ENCODE measurements at places on chromosomes 2 and 18.

DNA sequence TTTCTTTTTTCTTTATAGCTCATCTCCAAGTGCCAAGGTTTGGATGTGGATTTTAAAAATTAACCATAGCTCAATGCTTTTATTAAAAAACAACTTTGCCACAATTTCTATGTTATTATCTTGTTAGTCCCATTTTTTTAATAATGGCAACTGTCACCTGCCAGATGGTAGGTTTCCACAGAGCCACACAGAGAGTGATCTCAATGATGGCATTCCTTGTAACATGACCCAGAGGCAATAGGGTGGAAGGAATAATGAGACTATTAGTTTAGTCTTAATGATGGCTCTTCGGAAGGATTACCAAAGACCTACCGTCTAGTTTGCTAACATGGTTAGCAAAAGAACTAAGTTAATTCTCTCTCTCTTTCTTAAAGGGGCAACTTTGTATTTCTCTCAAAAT lies 64.0 kb downstream of the REL start:
- DNase-seq = no peak

GRCh38 chr2:27808418-27808817 lies 36.9 kb downstream of the MRPL33 start:
- DNase-seq = no peak

DNA sequence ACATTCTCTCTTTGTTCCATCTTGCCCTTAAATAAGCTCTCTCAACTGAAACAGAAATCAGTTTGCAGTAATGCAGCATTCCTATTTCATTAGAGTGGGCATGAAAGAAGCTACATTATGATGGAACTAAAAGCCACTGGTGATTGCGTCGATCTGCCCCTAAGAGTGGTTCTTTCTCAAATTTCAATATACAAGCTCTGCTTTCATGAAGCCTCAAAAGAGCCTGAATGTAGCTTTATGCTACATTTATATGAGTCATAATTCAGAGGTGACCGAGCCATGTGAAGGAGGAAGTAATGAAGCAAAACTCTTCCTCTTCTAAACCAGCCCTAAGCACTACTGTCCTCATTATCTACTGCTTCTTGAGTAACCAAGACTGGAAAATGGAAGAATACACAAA lies 64.8 kb upstream of the CYTIP start:
- no peak for DNase-seq

DNA sequence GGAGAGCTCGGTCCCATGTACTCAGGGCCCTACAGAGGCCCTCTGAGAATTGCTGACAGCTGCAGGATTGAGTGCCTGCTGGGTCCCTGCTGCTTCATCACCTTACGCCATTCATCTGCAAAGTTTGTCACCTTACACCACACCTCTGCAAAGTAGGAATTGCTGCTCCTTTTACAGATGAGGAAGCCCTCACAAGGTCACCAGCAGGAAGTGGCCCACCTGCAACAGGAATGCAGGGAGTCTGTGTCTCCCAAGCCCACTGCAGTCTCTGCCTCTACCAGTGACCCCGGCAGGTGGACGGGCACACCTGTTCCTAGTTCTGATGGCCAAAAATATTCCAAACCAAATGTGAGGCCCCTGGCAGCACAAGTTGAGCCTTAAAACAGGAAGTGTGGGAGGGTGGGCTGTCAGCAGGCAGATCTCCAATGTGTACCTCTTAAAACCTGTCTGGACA lies 441.4 kb downstream of the NBAS start:
- DNase-seq = no peak

GRCh38 chr18:45835057-45835636 lies 9.7 kb downstream of the SIGLEC15 start:
- DNase-seq = no peak

DNA sequence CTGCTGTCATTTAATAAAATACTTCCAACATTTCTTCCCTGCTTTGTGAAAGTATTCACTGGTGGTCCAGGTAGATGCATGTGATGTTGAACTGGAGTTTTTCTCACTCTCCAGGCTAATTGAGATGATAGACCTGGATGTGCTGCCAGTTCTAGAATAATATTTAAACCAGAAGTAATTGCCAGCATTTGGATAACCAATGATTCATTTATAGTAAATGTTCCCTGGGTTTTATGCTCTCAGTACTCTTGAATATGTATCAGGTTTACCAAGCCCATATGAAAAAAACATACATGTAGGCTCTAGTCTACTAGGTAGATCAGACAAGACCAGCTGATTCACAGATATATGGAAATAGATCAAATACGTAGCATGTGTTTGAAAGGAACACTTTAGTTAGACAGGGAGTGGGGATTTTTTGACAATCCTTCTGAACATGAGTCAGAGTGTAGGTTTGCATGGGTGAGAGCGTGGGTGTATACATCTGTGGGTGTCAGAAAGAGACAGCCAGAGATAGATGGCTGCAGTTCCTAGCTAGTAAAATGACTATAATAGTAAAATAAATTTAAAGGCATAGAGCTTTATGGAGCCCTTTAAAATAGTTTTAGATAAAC lies 115.1 kb downstream of the NAB1 start:
- DNase-seq = no peak

All from AG09319 (cell line).